ENCODE measurements at places on chromosomes 12 and 14.

DNA sequence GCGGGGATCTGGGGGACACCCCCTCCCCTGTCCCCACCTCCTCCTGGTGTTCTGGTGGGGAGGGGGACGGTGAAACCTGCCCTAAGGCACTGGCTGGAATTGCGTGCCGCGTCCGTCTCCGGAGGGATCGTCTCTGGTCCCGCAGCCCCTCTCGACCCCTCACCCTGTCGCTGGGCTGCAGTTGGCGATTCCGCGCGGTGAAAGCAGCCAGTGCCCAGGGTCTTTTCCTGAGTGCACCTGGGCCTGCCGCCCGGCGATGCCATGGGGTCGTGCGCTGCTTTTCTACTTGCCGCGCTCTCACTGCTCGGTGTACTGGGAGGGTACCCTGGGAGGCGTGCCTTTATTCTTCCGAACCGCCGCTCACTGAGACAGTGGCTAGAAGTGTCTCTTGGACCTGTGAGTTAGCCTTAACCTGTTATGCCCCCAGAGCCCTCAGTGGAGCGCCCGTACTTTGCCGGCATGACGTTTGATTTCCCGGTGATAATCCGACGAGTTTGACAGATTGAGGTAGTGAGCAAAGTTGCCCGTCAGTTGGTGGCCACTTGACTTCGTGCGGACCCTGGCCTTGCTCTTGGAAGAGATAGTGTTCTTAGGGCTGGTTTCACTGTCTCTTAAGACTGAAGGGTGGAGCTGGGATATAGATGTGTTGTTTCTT lies 788 bp downstream of the SFSWAP start:
- no peak for DNase-seq

DNA sequence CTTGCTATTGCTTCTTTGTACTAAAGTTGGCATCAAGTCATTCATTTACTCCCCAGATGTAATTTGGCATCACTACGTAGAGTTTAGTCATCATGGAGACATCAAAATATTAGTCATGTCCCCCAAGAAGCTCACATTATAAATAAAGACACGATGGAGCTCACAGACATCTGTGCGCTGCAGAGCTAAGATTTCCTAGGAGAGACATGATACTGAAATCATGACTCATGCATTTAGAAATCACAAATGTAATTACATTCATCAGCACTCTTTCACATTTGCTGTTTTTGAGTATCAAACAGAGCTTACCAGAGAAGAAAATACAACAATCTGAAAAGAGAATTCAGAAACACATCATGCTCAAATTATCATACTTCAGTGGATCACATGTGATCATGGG lies 169.8 kb downstream of the LRIG3 start:
- peak; percentile 5 for DNase-seq

DNA sequence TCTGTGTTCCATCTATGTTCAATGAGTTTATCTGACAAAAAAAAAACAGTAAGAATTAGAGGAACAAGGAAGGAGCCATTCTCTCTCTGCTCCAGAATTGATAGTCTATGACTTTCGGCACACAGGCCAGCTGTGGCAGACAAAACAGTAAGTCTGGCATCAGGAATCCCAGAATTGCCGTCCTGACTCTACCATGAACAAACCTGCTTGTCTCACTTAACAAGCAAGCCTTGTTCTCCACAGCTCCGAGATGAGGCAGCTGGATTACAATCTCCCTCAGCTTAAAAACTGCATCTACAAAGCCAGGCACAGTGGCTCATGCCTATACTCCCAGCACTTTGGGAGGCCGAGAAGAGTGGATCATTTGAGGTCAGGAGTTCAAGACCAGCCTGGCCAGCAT lies 153.6 kb upstream of the TMCC3 start:
- DNase-seq = no peak

DNA sequence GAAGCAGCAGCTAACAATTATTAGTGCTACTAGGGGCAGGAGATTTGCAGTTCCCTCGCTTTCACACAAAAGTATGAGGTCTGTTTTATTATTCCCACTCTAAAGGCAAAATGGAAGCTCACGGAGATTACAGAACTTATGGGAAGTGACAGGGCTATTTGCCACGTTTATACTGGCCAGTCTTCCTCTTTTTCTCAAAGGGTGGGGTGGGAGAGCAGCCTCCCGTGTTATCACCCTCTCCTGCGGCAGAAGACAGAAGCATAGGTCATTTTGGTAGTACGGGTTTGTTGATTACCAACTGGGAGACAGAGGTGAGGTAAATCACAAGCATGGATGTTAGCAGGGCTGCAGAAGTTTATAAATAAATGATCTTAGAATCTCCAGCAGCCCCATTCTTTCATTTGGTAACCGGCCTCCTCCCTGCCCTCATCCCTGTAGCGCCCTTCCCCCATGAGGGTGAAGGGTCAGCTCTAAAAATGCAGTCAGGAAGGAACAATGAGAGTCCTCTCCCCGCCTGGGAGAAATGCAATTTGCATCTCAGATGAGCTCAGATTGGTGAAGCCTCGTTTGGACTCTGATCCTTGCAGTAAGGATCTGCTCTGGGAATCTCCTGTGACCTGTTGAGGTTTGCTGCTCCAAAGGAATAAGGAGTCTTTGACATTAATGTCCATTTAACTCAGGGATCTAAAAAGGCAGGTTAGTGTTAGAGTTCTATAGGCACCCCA lies 44.7 kb upstream of the SINHCAF start:
- no peak for DNase-seq

- no peak for DNase-seq
Observed at GRCh38 chr14:29348504-29348903, 579.1 kb downstream of the PRKD1 start.

- no peak for DNase-seq
Observed at GRCh38 chr12:121712190-121712460, 427 bp upstream of the TMEM120B start.

DNA sequence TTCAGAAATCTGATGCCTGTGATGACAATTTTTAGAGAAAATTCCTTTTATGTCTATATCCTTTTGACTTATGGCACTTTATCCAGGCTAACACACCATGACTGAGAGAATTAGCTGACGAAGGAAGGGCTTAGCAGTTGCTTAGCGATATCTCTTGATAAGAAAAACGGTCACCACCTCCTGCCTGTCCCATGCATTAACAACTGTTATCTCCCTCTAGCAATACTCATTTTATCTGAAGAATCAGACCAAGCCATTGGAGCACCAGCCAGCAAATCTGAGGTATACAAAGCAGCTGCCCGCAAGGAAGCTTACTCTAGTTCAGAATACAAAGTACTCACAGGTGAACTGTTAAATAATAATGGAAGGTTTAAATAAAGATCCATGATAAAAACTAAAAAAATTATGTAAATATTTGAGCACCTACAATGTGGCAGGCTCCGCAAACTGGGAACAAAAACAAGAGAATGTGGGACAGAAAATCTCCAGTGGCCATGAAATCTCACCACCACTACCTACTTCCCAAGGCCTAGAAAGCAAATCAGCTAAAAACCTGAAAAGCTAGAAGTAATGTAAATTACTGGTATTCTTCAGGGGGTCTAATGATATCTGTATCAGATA lies 24.3 kb downstream of the PPM1H start:
- DNase-seq = no peak

- no peak for DNase-seq
Observed at GRCh38 chr12:47302111-47302671, 222.4 kb upstream of the AMIGO2 start.

GRCh38 chr14:24013654-24014514 lies 25.2 kb downstream of the DHRS4L2 start:
- DNase-seq = peak; percentile 79

- no peak for DNase-seq
Observed at GRCh38 chr12:70692681-70693288, 55.6 kb upstream of the PTPRB start.

DNA sequence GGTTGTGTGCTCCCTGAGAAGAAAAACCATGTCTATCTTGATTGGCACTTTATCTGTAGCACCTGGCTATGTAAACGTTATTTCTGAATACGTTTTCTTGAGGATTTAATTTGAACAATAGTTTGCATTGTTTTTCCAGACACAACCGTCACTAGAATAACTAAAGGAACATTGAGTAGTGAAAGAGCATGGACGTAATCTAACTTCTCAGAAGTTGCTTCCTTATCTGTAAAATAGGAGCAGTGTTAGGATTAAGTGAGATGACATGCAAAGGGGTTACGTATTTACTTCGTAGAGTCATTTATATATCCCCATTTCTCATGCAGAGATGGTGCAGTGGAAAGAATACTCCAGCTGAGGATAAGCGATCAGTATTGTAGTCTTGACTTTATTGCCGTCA lies 8.1 kb downstream of the AEBP2 start:
- DNase-seq = no peak

- DNase-seq = peak; percentile 68
Observed at GRCh38 chr12:3315201-3315661, 175.8 kb upstream of the PRMT8 start.

- DNase-seq = no peak
Observed at GRCh38 chr14:65802196-65802595, 389.7 kb downstream of the FUT8 start.

DNA sequence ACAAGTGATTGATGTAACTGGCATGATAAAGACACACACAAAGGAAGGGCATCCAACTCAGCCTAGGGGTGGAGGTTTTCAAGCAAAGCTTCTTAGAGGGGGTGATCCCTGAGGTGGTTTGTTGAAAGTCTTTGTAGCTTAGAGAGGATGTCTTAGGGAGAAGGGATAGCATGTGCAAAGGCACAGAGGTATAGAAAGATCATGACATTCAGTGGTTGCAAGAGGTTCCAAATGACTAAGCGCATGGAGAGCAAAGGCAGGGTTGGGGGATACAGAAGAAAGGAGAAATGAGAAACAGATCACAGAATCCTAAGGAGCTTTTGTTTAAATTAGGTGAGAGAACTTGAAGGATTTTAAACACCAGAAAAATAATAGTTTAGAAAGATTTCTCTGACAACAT lies 5.2 kb upstream of the CCT2 start:
- DNase-seq = no peak

- peak; percentile 25 for DNase-seq
Observed at GRCh38 chr12:121579190-121579791, 1.5 kb downstream of the KDM2B start.

DNA sequence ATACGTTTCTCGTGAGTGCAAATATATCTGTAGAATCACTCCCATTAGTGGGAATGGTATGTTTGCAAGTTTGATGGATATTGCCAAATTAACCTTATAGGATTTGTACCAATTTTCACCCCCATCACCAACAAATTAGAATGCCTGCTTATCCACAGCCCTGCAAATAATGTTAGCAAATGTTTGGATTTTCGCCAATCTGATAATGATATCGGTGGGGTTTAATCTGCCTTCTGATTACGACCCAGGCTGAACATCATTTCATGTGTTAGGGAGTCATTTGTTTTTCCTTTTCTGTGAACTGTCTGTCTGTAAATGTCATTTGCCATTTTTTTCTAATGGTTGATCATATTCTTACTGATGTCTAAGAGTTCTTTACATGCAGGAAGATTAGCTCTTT lies 4.1 kb upstream of the DAZAP2 start:
- DNase-seq = no peak

DNA sequence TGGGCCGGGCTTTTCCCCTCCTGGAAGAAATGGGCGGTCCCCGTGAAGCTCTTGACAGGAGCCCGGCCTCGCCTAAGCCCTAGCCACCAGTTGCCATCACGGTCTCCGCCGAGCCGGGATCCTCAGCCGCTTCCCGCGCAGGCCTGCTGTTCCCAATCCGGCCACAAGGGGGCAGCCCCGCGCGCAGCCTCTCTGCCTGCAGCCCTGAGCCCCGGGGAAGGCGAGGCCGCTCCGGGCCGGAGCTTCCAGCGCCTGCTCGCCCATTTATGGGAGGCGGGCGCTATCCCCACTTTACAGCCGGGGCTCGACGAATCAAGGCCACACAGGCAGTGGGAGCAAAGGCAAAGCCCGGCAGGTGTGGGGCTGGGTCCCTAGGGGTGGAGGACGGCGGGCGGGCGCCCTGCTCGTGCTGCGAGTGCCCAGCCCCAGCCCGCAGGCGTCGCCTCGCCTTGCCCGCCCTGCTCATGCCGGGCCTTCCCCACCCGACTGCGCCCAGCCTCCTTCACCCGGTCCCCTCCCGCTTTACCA lies 61.5 kb downstream of the LGMN start:
- peak; percentile 59 for DNase-seq

DNA sequence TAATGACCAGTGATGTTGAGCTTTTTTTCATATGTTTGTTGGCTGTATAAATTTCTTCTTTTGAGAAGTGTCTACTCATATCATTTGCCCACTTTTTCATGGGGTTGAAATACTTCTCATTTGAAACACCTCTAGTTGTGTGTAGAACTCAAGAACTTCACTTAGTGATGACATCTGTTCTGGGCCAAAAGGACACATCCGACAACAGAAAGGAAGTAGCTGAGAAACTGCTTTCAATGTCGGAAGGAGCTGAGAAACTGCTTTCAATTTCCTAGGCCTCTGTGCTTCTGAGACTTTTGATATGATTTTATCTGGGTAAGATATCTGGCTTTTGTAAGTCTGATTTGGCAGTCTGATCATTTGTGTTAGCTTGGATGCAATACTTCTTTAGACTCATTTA lies 635.3 kb downstream of the TMTC2 start:
- no peak for DNase-seq

DNA sequence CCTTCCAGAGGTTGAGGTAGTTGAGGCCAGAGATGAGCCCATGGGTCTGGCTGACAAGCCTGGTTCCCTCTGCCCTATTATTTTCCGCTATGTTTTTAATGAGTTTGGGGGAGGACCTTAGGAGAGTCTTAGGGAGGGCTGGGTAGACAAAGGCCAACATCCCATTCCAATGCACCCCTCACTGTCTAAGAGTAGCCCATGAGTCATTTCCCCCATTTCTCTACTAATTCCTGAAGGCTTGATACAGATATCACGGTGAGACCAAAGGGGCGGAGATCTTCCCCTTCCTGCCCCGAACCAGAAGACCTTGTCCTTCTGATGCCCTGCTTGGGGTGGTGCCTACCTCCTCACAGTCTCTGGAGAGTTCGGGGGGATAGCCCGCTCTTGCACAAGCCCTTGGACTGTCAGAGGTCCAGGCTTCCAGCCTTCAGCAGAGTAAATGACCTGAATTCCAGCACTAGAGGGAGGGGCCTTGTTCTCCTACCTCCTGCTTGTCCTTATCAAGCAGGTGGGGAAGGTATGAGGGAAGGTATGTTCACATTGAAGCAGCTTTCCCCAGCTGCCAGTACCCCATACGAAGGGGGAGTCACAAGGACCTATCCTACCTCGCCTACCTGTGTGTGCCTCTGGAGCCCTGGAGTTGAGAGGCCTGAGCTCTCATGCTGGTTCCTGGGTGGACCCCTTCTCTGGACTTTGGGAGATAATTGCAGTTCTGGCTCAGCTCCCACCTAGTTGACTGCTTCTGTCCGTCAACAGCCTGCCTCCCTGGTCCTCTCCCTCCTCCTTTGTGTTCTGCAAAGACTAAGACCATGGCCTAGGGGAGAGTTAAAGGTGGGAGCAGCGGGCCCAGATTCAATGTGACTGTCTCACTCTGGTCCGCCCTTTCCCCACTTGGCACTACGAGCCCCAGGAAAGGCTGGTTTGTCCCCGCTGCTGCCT lies 3.7 kb downstream of the PSMB11 start:
- DNase-seq = no peak
